ENCODE measurements at places on chromosomes 5 and 9. TPM values are rescaled to one million over a fixed set of nuclear protein-coding genes. Genes with fewer than 3 reads are reported as not detected.

- DNase-seq: no peak
Observed at GRCh38 chr5:6737043-6737941, 24.1 kb downstream of the TENT4A start.

DNA sequence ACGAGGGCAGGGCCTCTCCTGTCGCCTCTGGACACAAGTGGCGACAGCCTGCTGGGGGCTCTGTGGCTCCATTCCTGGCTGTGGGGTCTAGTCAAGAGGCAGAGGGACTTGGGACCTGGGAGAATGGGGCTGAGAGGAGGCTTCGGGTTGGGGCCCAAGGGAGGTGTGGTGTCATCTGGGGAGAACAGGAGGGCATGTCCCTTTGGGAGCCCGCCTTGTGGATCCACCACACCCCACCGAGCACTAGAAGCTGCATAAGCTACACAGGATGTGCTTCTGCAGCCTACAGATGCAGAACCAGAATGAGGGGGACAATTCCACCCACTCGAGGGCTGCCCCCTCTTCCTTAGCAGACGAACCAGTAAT is 3.9 kb upstream of the MAN1B1 start:
- DNase-seq: no peak

The ZNF883 gene
- 1.4 TPM for polyA plus RNA-seq

The EGFLAM gene
- polyA plus RNA-seq: 6.9 TPM

The TXN gene
- 211 TPM for polyA plus RNA-seq

The ZFP2 gene
- 1.8 TPM for polyA plus RNA-seq

Data from urinary bladder (tissue), 4 donors.